ENCODE measurements at places on chromosomes 1 and 21.

GRCh38 chr1:212669102-212669501, 30.5 kb downstream of the BATF3 start:
- DNase-seq: no peak

- DNase-seq: no peak
These were observed 17.6 kb upstream of the CCSAP start for GRCh38 chr1:229360420-229360819.

- DNase-seq: peak; percentile 31
These were observed 21.5 kb upstream of the LYST start for GRCh38 chr1:235888119-235888643.

GRCh38 chr1:22567197-22567596, 3.9 kb downstream of the EPHA8 start:
- DNase-seq: no peak

DNA sequence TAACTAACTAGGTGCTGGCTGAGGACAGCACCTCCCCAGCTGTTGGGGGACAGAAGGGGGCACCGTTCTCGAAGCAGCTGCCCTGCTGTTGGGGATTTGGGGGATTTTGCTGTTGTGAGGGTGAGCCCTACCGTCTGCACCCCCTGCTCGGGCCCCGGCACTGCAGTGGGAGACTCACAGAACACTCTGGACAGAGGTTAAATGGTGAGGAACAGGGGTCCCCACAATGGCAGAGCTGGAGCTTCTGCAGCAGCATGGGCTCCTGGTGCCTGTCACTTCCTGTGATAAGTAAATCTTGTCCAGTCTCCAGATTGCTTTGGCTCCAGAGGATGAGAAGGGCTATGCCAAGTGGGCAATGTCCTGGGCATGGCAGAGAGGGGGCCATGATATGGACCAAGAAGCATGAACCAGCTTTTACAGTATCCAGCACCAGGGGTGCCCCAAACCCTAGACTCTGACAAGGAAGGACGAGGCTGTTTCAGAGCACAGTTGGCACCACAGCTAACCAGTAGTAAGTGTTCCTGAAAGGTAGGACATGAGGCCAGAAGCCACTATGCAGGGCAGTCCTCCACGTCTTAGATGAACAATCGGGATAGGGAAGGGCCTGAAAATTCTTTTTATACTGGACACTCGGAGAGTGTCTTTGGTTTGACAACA, 365.1 kb upstream of the VAMP3 start:
- DNase-seq: no peak

GRCh38 chr1:184101571-184101970, 50.0 kb downstream of the TSEN15 start:
- no peak for DNase-seq

DNA sequence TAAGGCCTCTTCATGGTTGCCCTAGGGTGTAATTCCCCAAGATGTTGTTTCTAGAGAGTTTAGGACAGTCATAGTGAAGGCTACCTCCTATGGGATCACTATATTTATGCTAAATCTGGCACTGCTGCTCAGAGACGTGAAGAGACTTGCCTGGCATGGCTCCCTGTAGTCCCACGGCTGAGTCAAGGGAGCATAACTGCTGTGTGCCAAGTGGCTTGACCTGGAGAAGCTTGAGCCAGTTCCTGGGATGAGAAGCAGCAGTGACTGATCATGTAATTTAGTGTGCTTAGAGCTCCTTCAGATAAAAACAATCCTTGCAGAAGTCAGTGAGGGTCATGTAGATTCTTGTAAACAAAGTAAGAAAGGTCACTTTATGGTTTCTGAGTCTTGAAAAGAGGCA, 68.9 kb upstream of the TSPAN2 start:
- no peak for DNase-seq

Measured in activated CD4-positive, alpha-beta T cell treated with anti-CD3 and anti-CD28 coated beads, Interleukin-2, amount 50 U/mL, for 1 hour (primary cell).